HCT116 (cell line): ENCODE measurements at places on chromosomes 1 and 21.

GRCh38 chr1:2777424-2778219 is 23.9 kb downstream of the TTC34 start:
- no peak for DNase-seq

GRCh38 chr1:223088713-223089240 is 54.3 kb downstream of the TLR5 start:
- DNase-seq, result no peak

GRCh38 chr1:22751124-22751531 is 40.5 kb downstream of the EPHB2 start:
- no peak for DNase-seq

- no peak for DNase-seq
Observed at GRCh38 chr1:90074137-90074536, 79.2 kb downstream of the ZNF326 start.

GRCh38 chr1:228313536-228314277 is 92.9 kb downstream of the TRIM11 start:
- DNase-seq, result no peak
